ENCODE measurements at places on chromosomes 12 and 14.

- DNase-seq: no peak
These were observed 28.8 kb downstream of the CLSTN3 start for GRCh38 chr12:7158781-7159609.

DNA sequence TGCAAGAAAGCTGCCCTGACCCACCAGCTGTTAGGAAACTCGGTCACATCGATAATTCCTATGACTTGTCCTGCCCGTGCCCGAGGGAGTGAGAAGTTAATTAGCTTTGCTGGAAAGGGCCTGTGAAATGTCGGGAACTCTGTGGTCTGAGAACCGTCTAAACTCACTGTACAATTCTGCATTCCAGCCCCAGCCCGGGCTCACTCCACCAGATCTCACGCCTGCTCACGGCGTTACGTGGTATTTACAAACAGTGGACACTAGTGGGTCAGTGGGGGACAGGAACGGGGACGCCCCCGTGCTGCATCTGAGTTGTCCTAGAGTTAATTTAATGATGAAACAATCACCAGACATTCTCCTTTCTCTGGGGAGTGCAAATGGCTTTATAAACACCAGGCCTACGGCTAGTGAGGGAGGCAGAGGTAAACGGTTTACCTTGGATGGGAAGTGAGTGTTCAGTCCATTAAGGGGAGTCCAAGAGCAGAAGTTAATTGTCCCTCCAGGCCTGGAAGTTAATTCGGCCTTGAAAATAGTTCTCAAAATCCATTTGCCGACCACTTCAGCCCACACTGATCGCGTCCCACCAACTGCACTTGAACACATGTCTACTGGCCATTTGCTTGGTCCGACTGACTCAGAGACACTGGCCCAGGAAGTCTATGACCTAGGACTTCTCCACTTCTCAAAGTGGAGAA, 93.5 kb upstream of the MED13L start:
- DNase-seq: no peak

DNA sequence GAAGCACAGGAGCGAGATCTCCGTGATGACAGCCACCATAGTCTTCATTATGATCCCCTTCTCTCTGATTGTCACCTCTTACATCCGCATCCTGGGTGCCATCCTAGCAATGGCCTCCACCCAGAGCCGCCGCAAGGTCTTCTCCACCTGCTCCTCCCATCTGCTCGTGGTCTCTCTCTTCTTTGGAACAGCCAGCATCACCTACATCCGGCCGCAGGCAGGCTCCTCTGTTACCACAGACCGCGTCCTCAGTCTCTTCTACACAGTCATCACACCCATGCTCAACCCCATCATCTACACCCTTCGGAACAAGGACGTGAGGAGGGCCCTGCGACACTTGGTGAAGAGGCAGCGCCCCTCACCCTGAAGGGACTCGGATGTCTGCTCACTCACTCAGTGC, 775 bp downstream of the OR10P1 start:
- no peak for DNase-seq

DNA sequence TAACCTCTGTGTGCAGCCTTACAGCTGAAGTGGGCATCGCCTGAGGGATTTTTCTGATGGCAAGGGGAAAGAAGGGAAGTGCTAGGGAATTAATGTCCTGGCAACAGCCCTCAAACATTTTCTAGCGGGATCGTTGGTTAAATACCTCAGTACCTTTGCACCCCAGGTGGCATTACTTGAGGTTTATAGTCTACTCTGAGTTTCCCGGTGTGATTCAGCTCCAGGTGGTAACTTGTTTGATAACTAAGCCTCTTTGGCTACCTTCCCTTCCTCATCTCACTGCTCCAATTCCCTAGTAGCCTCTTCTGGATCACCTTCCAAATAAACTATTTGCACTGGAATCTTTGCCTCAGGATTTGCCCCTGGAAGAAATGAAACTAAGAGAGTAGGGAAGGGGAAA, 237.0 kb upstream of the SSTR1 start:
- DNase-seq: no peak

- no peak for DNase-seq
These were observed 59.8 kb downstream of the SERPINA3 start for GRCh38 chr14:94671870-94672444.
